Panc1 (cell line): ENCODE measurements at places on chromosomes 6 and 20.

DNA sequence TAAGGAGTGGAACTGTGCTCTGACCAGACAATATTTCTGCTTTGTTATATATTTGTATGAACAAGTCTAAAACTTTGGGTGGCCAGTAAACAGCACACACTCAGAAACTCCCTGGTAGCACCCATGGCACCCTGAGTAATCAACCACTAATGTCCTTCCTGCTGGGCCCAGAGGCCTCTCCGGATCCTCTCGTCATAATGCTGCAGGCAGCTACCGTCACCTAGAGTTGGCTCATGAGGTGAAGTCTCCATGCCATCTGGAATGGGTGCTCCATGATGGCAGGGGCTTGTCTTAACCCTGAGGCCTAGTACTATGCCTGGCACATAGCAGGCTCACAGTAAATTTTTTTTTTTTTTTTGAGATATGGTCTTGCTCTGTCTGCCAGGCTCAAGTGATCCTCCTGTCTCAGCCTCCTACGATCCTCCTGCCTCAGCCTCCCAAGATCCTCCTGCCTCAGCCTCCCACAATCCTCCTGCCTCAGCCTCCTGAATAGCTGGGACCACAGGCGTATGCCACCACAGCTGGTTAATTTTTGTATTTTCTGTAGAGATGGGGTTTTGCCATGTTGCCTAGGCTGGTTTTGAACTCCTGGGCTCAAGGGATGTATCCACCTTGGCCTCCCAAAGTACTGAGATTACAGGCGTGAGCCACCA is 3.0 kb upstream of the SDCBP2 start:
- no peak for DNase-seq

DNA sequence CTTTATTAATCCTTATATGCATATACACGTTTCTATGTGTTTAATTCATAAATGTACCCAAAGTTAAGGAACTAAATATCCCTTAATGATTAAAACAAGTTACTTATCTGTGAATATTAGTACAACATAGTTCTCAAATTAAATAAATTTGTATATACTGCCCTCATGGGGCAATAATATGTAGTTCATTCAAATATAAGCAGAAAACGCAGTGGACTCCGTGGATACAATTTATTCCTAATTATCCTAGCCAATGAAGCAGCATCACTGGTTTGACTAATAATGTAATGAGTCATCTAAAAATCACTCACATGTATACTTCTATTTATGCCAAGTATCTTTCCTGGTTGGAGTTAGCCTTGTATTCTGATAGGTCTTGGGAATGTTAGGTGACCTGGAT is 111.6 kb downstream of the TBC1D32 start:
- no peak for DNase-seq

- peak; percentile 24 for DNase-seq
Measured at GRCh38 chr6:68778356-68779020, 143.4 kb downstream of the ADGRB3 start.

DNA sequence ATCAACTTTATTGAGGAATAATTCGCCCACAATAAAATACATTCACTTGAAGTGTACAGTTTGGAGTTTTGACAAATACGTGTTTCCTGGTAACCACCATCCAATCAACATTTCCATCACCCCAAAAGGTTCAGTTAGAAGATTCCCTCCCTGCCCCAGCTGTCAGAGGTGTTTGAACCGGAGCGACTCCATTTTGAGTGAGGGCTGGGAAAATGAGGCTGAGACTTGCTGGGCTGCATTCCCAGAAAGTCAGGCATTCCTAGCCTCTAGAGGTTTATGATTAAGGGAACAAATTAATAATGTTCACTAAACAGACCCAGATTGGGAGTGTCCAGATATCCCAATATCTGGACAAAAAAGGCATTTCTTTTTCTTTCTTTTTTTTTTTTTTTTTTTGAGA is 33.0 kb upstream of the BLCAP start:
- no peak for DNase-seq

GRCh38 chr6:159726255-159726917 is 920 bp upstream of the WTAP start:
- no peak for DNase-seq
